ENCODE measurements at places on chromosomes 5 and 9.

GRCh38 chr5:92525131-92525530 is 1055.9 kb downstream of the NR2F1-AS1 start:
- no peaks in the 10 kb centered on the region for H3K27me3 ChIP-seq
- H3K36me3 ChIP-seq: no peaks in the 10 kb centered on the region

DNA sequence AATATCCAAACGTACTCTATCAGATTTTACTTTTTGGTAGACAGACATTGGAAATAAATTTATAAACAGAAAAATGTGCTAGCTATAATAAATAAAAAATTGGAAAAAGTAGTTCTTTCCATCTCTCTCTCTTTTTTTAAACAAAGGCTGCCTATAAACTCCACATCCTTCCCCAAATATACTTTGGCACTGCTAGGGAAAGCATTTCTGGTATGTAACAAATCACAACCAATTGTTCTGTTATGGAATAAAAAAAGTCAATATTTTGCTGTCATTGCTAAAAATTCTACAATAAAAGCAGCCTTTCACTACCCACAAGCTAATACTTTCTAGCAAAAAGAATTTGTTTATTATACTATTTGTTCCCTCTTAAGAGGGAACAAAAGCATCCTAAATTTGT is 169.2 kb upstream of the TARS1 start:
- no peaks in the 10 kb centered on the region for H3K27me3 ChIP-seq
- H3K4me1 ChIP-seq: peaks cover 32% of the 10 kb centered on the region
- H3K4me3 ChIP-seq: no peak overlapping the region

DNA sequence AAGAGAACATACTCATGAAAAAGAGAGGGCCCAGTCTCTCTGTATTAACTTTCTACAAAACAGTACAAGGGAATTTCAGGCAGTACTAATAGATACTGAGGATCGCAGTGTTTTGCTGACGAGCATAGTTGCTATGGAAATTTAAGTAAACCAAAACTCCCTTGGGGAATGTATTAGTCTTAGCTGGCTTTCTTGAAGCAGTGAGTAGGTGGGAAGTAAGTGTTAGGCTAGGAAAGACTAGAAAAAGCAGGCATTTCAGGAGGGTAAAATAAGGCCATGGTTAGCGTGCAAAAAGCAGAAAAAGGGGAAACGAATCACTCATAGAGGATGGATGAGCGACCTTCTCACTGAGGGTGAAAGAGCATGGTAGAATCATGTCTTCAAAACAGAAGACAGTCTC is 84.3 kb upstream of the ACTBL2 start:
- H3K27me3 ChIP-seq: no peaks in the 10 kb centered on the region
- no peaks in the 10 kb centered on the region for H3K36me3 ChIP-seq
- H3K4me3 ChIP-seq: no peak overlapping the region
- DNase-seq: no peak
- no peak overlapping the region for H3K27ac ChIP-seq

DNA sequence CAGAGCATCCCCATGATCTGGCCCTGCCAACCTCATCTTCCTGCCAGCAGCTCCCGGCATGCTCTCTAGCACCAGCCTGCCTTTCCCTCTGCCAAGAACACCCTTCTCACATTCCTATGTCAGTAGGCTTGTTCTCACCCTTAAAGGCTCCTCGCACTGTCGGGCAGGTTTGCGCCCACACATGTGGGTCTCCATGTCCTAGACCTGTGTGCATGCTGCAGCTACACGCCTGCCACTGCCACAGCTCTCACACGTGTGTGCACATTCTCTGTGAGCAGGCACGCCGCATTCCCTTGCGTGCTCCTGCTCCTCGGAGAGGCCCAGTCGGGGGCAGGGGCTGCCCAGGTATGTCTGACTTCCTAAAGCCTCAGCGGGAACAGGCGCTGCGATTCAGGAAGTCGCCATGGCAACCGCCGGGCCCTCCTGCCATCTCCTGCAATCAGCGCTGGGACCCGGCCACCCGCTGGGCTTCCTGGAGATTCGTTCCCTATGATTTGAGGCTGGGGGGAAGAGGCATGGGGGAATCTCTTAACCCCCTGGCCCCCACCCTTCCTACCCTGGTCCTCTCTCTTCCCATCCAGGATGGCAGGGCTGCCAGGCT is 28.1 kb downstream of the NDUFA8 start:
- no peaks in the 10 kb centered on the region for H3K36me3 ChIP-seq
- H3K4me1 ChIP-seq: peaks cover 29% of the 10 kb centered on the region
- no peak for DNase-seq
- no peak overlapping the region for H3K27ac ChIP-seq
- H3K27me3 ChIP-seq: no peaks in the 10 kb centered on the region
- H3K4me3 ChIP-seq: no peak overlapping the region

DNA sequence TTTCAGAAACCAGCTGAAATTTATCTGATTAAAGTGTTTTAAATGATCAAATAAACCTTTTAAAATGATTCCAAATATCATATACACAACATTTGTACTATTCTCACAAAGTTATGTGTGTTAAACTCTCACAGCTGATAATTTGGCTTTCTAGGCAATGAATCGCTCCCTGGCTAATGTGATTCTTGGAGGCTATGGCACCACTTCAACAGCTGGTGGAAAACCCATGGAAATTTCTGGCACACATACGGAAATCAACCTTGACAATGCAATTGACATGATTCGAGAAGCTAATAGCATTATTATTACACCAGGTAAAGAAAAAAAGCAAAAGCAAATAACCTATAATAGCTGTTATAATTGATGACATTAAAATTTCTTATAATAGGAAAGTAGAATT is 72.4 kb downstream of the NNT start:
- H3K27ac ChIP-seq: no peak overlapping the region
- no peaks in the 10 kb centered on the region for H3K4me1 ChIP-seq
- H3K36me3 ChIP-seq: peaks cover 49% of the 10 kb centered on the region
- H3K27me3 ChIP-seq: no peaks in the 10 kb centered on the region

GRCh38 chr9:79798450-79798849 is 226.7 kb downstream of the TLE4 start:
- H3K36me3 ChIP-seq: no peaks in the 10 kb centered on the region
- no peaks in the 10 kb centered on the region for H3K27me3 ChIP-seq
- H3K4me3 ChIP-seq: no peak overlapping the region
- DNase-seq: no peak
- no peak overlapping the region for H3K27ac ChIP-seq
- H3K4me1 ChIP-seq: no peaks in the 10 kb centered on the region

DNA sequence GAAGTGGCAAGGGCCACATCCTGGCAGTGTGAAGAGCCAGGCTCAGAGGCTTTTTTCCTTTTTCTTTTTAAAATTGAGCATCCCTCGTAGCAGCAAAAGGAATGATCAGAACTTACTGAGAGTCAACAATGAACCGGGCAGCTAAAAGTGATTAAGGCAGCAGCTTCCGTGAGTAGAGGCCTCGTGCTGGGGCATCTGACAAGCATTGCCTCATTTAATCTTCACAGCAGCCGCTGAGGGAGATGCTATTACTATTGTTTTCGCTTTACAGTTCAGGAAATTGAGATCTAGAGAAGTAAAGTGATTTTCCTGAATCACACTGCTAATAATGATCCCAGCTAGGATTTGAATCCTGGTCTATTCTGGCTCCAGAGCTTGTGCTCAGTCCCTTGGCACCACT is 30.7 kb upstream of the PTGS1 start:
- H3K4me1 ChIP-seq: no peaks in the 10 kb centered on the region
- no peaks in the 10 kb centered on the region for H3K27me3 ChIP-seq
- DNase-seq: no peak
- no peak overlapping the region for H3K27ac ChIP-seq

- no peak overlapping the region for H3K4me3 ChIP-seq
- no peak overlapping the region for H3K27ac ChIP-seq
- H3K27me3 ChIP-seq: no peaks in the 10 kb centered on the region
- H3K36me3 ChIP-seq: no peaks in the 10 kb centered on the region
Observed at GRCh38 chr9:120261419-120261818, 318.5 kb downstream of the CDK5RAP2 start.

GRCh38 chr9:81431641-81432040 is 257.7 kb downstream of the TLE1 start:
- no peaks in the 10 kb centered on the region for H3K27me3 ChIP-seq
- peak overlapping the region; percentile 65 for H3K27ac ChIP-seq
- DNase-seq: peak; percentile 90
- no peaks in the 10 kb centered on the region for H3K36me3 ChIP-seq
- peaks cover 11% of the 10 kb centered on the region for H3K4me1 ChIP-seq
- H3K4me3 ChIP-seq: no peak overlapping the region

DNA sequence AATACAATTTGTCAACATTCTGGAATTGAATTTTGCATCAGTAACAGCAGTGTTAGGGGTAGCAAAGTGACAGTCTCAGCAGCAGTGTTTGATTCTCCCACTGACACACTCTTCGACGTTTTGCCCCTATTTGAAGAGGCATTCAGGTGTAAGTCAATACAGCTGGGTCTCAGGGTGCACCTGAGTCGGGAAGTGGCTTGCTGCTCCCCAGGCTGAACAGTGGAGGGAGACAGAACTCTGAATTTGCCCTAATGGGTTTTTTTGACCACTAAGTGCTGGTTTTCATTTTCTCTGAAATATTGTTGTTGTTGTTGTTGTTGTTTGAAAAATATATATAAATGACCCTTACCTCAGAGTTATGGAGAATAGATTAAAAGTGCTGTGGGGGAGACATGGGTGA is 223.2 kb downstream of the TLR4 start:
- no peak overlapping the region for H3K4me3 ChIP-seq
- H3K4me1 ChIP-seq: peaks cover 25% of the 10 kb centered on the region
- H3K27ac ChIP-seq: no peak overlapping the region
- H3K27me3 ChIP-seq: no peaks in the 10 kb centered on the region

DNA sequence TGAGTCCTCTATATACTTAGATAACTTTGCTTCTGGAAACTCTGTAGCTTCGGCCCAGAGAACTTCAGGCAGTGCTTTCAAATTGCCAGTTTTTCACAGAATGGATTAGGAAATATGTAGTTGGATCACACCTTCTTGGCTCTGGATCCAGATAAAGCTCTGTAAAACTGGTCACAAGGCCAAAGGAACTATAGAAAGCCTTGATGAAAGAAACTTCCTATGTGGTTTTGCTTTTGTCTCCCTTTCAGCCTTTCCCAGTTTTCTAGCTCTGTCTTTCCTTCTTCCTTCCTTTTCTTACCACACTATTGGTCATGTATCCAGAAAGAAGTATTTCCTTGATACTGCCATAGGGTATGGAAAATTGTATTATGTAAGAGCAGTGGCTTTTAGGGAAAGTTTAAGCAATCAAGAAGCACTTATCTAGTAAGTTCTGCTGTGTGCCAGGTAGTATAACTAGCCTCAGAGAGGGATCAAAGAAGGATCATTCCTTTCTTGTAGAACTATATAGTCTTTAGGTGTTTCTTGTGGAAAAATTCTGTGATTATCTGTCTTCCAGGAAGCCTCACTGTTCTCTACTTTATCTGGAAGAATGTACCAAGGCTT is 6.3 kb downstream of the GPR21 start:
- peaks cover 21% of the 10 kb centered on the region for H3K36me3 ChIP-seq
- H3K27me3 ChIP-seq: no peaks in the 10 kb centered on the region
- no peak overlapping the region for H3K4me3 ChIP-seq
- H3K4me1 ChIP-seq: peaks cover 22% of the 10 kb centered on the region
- H3K27ac ChIP-seq: no peak overlapping the region
- no peak for DNase-seq

GRCh38 chr5:77987988-77988387 is 211.8 kb upstream of the TBCA start:
- no peak for DNase-seq
- H3K4me3 ChIP-seq: no peak overlapping the region
- no peaks in the 10 kb centered on the region for H3K27me3 ChIP-seq
- H3K36me3 ChIP-seq: no peaks in the 10 kb centered on the region
- no peaks in the 10 kb centered on the region for H3K4me1 ChIP-seq

DNA sequence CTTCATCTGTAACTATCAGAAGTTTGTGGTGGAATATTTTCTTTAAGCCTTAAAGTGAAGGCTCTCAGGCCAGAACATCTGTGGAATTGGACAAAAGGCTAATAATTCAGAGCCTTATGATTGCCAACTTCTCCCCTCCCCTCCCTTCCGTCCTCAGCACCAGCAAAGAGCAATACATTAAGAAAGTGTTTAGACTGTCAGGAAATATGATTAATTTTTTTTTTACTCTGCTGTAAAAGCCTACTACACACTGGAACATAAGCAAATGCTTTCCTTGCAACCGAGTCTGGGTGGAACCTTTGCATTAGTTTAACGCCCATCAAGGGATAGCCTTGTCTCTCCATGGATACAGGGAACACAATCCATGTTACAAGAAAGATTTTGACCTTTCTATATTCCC is 110.3 kb upstream of the TARS1 start:
- no peak overlapping the region for H3K27ac ChIP-seq
- no peaks in the 10 kb centered on the region for H3K27me3 ChIP-seq
- DNase-seq: no peak
- no peak overlapping the region for H3K4me3 ChIP-seq

DNA sequence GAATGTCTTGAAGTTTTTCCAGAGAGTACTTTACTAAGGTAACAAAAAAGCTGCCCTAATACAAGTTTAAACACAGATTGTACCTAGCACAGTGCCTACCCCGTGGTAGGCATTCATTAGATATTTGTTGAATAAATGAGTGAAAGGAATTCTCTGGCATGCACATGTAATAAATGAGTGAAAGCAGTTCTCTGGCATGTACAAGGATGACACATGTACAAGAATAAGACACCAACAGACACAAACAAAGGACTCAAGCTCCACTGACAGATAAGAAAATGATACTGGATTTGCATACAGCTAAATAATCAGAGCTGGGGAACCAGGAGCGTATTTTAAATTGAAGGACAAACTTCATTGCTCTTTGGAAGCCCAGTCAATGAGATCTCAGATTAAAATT is 535.8 kb downstream of the EFNA5 start:
- H3K4me1 ChIP-seq: no peaks in the 10 kb centered on the region
- H3K4me3 ChIP-seq: no peak overlapping the region
- no peak overlapping the region for H3K27ac ChIP-seq
- no peak for DNase-seq

DNA sequence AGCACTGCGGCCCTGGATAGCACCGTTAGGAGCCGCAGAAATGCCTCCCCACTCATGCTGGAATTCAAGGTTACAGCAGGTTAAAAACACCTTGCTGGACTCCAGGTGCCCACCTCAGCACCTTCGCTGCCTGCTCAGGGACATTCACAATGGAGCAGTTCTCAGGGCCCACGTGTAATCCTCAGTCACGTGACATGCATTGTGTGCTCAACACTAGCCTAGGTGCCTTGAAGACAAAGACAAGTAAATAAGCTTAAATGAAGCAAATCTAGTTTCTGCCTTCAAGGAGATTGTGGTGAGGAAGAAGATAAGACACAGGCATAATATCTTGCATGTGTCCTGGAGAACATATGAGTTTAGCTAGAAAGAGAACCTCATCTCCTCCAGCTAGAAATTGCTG is 82.1 kb downstream of the FSTL4 start:
- H3K27ac ChIP-seq: no peak overlapping the region
- H3K4me3 ChIP-seq: no peak overlapping the region
- H3K27me3 ChIP-seq: peaks cover 18% of the 10 kb centered on the region
- no peaks in the 10 kb centered on the region for H3K36me3 ChIP-seq

GRCh38 chr9:89497978-89498851 is at the start of gene SEMA4D:
SEMA4D (minus strand) TSS chr9:89498113; CDS start chr9:89405456, 92,657 bp downstream.
- no peaks in the 10 kb centered on the region for H3K4me1 ChIP-seq
- peak within 1 kb of the TSS; percentile 31 for H3K4me3 ChIP-seq
- no peak for DNase-seq
- H3K27ac ChIP-seq: no peak within 1 kb of the TSS
- H3K27me3 ChIP-seq: 0 out of 2 replicates have a peak, but pooled peaks cover 3% of the 10 kb centered on the region

Data from SJSA1 (cell line).